ENCODE measurements at places on chromosomes 6 and 20.

DNA sequence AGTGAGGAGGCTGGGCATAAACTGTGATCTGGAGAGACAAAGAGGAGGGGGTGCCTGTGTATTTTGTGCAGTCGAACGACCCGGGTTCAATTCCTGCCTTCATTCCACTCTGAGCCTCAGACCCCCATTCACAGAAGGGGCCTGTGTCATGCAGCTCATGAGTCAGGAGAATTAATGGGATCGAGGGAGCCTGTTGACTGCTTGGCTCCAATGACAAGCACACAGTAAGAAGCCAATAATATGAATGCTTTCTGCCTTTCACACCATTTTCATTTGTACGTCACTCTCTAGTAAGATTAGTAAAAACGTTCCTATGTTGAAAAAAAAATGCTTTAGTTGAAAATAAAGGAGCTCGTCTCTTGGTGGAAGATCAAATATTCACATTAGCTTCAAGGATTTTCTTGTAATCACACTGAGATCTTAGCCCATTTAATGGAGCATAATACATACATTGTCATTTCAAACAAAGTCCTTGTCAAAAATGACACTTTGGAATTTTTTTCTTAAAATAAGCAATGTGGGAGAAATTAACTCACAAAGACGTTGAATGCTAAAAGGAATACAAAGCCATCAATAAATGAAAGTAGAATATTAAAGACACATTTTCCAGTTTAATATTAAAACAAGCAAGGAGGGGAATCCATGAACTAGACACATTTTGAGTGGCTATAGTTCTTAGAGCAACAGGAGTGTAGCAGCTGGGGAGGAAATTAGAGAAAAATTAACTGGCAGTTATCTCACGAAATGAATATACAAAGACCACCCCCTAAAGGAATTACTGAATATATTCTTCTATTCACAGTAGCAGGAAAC is 246.7 kb upstream of the AFDN start:
- DNase-seq = no peak

- no peak for DNase-seq
These were observed 6.3 kb downstream of the PRR18 start for GRCh38 chr6:166301611-166302529.

GRCh38 chr20:37899105-37900045 is 3.6 kb upstream of the VSTM2L start:
- no peak for DNase-seq

GRCh38 chr6:113971741-113972140 is 793 bp upstream of the HDAC2 start:
- DNase-seq = no peak

All from cortex of kidney (tissue), 1 donor.